CD4-positive, alpha-beta T cell treated with Interleukin-15 for 1 hour (primary cell): ENCODE measurements at places on chromosomes 16 and 17.

DNA sequence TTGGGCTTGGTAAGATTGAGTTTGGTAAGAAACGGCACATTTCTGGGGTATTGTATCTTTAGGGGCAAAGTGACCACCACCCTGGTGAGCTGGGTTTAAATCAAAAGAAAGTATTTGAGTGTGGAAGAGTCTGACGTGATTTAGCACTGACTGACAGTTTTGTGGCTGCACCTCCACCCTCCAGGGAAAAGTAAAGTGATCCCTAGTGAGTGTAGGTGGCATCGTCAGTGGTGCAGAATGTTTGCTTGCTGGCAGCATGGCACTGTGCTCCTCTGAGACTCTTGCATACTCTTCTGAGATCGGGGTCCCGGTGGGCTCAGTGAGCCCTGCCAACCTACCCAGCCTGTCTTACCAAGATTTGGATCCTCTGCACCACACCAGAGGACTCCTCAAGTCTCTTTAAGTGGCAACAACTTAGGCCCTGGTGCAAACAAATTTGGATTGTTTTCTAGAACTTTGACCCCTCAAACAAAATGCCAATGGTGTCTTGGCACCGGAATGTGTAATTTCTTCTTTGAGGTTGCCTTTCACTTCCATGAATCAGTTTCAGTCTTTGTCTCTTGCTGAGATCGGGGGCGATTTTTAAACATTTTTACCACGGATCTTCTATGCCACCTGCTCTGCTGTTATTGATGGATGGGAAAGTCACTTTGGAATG, 2.8 kb downstream of the PRKCB start:
- no peak for DNase-seq

- no peak for DNase-seq
Observed at GRCh38 chr17:39598630-39599003, 9.1 kb downstream of the NEUROD2 start.

DNA sequence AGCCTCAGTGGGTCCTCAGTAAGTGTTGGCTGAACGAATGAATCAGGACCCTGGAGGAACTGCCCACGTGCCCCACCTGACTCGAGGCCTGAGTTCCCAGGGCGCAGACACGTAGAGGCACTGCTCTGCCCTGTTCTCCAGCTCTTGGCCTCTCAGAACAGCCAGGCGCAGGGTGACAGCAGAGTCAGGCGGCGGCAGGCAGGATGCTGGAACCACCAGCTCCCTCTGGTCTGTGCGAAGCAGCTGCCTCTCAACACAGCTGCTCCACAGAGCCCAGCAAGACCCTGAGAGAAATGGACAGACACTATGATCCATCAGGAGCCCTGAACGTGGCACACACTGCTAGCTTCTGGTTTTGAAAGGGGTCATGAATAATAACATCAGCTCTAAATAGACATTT, 53.1 kb upstream of the BCO1 start:
- DNase-seq: no peak

DNA sequence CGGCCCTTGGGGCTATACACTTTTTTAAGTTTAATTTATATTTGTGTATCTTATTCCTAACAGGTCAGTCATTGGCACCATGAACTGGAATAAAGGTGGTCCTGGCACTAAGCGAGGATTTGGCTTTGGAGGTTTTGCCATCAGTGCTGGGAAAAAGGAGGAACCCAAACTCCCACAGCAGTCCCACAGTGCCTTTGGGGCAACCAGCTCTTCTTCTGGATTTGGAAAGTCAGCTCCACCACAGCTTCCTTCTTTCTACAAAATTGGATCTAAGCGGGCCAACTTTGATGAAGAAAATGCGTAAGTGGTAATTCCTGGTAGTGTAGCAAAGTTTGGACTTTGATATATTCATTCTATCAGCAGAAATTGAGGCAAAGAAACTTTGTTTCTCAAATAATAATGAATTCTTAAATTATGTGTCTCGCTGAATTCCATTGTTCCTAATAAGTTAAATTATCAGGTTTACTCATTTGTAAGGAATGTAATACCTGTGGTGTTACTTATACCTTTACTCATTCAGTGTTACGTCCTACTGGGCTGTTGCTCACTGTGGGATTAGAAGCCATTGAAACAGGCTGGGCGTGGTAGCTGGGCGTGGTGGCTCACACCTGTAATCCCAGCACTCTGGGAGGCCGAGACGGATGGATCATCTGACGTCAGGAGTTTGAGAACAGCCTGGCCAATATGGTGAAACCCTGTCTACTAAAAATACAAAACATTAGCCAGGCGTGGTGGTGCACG, 13.2 kb downstream of the DDX42 start:
- no peak for DNase-seq

DNA sequence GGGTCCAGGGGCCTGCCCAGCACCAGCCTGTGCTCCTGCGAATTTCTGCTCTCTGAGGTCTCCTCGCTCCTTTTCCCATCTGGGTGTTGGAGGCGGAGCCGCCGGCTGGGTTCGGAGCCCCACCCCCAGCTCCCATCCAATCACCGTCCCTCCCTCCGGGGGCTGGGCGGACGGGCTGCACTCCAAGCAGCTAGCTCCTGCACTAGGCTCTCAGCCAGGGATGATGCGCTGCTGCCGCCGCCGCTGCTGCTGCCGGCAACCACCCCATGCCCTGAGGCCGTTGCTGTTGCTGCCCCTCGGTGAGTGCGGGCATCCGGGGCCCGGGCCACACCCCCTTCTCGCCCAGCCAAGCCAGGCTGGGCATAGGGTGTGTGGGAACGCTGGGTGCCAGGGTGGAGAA, at the start of gene NRN1L:
TSS of gene NRN1L (plus strand) at position 202 of the 400 bp plus-strand sequence. CDS start at position 221, 19 bp downstream.
- no peak for DNase-seq

GRCh38 chr16:72371307-72372086, 199.5 kb upstream of the PMFBP1 start:
- no peak for DNase-seq

DNA sequence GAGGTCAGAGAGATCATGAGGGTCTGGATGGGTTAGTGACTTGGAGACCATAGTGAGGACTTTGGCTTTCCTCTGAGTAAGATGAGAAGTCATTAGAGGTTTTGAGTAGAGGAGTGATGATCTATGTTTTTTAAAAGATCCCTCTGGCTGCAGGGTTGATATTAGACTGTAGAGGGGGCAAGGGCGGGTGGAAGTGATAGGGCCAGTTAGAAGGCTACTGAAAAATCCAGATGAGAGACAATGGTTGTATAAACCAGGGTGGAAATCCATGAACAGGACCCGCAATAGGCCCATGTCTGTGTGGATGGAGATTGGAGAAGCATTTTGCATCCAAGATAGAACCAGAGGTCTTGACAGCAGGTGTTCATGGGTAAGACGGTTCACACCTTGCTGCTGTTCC, 9.8 kb downstream of the ITGAL start:
- no peak for DNase-seq

GRCh38 chr17:9273428-9274391, 252.4 kb downstream of the NTN1 start:
- no peak for DNase-seq

DNA sequence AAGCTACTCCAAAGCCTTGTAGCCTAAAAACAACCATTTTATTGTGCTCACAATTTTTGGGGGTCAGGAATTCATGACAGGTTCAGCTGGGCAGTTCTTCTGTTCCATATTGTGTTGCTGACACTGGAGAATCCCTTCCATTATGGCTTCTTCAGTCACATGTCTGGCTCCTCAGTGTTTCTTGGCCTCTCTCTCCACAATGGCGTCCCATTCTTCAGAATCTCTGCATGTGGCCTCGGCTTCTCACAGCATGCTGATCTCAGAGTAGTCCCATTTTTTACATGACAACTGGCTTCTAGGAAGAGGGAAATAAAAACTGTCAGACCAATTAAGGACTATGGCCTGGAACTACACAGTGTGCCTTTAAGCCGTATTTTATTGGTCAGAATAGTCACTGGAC, 49.7 kb downstream of the NF1 start:
- no peak for DNase-seq

- DNase-seq: no peak
Observed at GRCh38 chr17:67241719-67242341, 3.2 kb downstream of the HELZ start.

DNA sequence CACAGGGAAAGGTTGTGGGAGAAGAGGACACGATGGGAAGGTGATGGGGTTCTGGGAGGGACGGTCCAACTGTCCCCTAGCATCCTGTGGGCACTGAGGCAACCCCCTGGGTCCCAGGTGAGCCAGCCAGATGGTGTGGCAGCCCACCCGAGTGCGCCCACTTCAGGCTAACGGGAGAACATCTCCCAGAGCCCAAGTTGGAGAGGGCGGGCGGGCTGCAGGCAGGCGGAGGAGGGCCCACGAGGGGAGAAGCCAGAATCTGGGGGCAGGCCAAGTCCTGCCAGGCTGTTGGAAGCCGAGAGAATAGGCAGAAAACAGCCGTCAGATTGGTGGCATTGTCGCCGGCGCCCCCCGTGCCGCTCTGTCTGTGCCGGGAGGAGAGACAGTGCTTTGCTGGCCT, 13.8 kb upstream of the ABCC3 start:
- no peak for DNase-seq

- no peak for DNase-seq
Observed at GRCh38 chr17:68440526-68440925, 16.8 kb downstream of the WIPI1 start.

GRCh38 chr17:37174205-37174604, 201.6 kb upstream of the C17orf78 start:
- DNase-seq: no peak

DNA sequence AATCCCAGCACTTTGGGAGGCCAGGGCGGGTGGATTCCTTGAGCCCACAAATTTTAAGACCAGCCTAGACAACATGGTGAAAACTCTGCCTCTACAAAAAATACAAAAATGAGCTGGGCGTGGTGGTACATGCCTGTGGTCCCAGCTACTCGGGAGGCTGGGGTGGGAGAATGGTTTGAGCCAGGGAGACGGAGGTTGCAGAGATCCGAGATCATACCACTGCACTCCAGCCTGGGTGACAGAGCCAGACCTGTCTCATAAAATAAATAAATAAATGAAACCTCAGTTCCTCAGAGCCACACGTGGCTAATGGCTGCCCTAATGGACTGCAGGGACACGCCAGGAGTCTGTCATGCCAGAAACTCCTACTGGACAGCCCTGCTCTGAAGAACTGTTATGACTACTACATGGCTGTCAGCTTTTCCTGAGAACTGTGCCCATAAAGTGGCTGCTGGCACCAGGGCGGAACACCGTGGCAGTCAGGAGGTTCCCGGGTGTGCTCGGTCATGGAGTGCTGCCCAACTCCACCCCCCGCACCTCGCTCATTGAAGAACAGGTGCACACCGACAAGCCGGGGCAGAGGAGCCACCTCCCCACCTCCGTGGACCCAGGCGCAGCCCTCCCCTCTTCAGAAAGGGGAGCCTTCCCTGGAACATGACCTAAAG, 4.3 kb downstream of the TMEM11 start:
- no peak for DNase-seq

DNA sequence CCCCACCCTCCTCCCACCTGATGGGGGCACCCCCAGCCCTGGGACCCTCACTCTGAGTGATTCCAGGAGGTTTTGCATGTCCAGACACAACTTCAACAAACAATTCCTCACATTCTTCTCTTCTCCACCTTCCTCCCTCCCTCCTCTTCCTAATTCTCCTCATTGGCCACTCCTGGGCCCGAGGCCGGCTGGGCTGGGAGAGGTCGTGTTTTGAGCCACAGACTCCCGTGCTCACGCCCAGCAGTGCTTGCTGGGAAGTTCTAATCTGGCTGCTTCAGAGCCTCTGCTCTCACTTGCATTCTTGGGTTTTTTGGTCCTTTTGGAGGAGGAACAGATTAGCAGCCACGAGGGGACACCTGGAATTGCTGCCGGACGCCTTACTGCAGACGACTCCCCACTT, 157.0 kb downstream of the NTN1 start:
- DNase-seq: no peak

DNA sequence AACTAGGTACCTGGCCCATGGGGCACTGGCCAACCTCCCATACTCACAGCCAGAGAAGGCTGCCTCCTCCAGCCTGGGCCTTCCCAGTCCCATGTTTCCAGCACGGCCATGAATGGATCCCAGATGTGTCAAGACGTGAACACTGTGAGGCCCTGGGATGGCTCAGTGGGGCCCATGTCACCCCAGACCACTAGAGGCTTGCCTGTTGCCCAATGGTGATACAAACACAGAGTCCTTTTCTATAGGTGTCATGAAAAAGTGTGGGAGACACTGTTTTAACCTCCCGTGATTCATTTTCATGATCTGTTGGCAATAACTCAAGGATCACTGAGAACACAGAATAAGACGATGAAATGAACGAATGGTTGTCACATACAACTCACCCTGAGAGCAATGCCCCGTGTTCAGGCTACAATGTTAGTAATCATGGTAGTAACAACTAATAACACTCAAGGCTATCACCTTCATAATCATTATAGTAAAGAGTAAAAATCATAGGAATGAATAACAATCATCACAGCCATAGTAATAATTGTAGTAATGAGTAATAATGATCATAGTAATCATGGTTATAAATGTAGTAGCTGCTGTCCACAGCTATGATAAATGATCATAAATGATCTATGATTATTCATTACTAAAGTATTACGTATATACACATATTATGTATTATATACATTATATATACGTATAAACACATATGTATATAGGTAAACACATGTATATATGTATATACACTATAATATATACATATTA, 64.0 kb downstream of the DYNLRB2 start:
- no peak for DNase-seq

GRCh38 chr17:77444984-77445759, 304.4 kb downstream of the SEC14L1 start:
- DNase-seq: peak; percentile 89

- DNase-seq: no peak
Observed at GRCh38 chr17:54191261-54191660, 368.5 kb downstream of the KIF2B start.

DNA sequence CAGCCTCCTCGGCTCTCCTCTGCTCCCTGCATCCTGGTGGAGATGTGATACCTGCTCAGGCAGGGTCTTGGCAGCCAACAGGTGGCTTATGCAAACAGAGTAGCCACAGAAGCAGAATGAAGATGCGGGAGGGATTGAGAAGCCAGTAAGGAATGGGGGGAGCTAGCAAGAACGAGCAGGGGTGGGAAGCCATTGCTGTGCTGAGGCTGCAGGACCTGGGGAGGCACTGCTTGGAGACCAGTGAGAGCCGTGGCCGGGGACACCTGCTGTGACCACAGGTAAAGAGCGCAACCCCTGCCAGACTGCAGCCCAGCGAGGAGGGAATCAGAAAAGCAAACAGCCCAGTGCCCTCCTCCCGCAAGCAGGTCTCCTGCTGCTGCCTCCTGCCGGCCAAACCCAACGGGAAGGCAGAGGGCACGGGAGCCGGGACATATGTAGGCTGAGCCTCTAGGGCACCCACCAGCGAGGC, 14.7 kb downstream of the AIPL1 start:
- no peak for DNase-seq

- no peak for DNase-seq
Observed at GRCh38 chr16:52114379-52114778, 432.6 kb downstream of the TOX3 start.

- DNase-seq: no peak
Observed at GRCh38 chr16:64773638-64774037, 348.2 kb downstream of the CDH11 start.

- DNase-seq: no peak
Observed at GRCh38 chr17:50675627-50676026, 32.1 kb downstream of the ANKRD40 start.

GRCh38 chr17:31835984-31836383, 23.1 kb downstream of the COPRS start:
- no peak for DNase-seq
